ENCODE measurements at places on chromosomes 4 and X. TPM values are rescaled to one million over a fixed set of nuclear protein-coding genes. Genes with fewer than 3 reads are reported as not detected.
A peak's percentile ranks its signal among the peaks of the same experiment; 100 is the strongest.

Gene NMU
- total RNA-seq: 9.4 TPM

Gene RAB39B
- total RNA-seq: 20.9 TPM

Gene MYOZ2
- total RNA-seq: not detected

Gene CACNA1F
- total RNA-seq: 0.47 TPM

Gene TACC3
- 23.0 TPM for total RNA-seq

Gene AKAP14
- not detected for total RNA-seq

Gene ABCG2
- total RNA-seq: not detected

Gene UNC5C
- total RNA-seq: 41.2 TPM

Gene TRAPPC2
- total RNA-seq: 25.8 TPM

DNA sequence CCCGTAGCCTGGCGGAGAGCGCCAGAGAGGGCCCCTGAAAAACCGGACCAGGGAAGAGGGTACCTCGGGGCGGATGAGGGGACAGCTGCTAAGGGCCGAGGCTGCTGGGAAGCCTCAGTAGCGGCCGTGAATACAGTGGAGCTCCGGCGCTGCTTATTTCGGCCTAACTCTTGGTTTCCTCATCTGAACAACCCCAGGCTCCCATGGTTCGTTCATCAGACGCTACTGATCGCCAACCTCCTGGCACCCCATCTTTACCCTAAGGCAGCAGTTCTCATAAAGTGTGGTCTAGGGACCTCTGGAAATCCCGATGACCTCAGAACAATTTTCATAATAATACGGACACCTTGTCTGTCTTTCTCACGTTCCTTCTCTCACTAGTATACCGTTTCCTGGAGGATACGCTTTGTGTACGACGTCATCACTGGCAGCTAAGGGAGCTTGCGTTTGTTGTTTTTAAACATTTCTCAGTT lies 645 bp upstream of the RAB28 start:
- peaks cover 8% of the 10 kb centered on the region for H3K4me1 ChIP-seq
- peaks cover 4% of the 10 kb centered on the region for H3K36me3 ChIP-seq
- H3K4me3 ChIP-seq: peak overlapping the region; percentile 90
- H3K27ac ChIP-seq: peak overlapping the region; percentile 99

- peaks cover 9% of the 10 kb centered on the region for H3K4me1 ChIP-seq
- no peak overlapping the region for H3K27ac ChIP-seq
- DNase-seq: no peak
- H3K36me3 ChIP-seq: no peaks in the 10 kb centered on the region
- no peaks in the 10 kb centered on the region for H3K27me3 ChIP-seq
- H3K4me3 ChIP-seq: no peak overlapping the region
Observed at GRCh38 chr4:88854481-88854880, 156.9 kb upstream of the NAP1L5 start.

DNA sequence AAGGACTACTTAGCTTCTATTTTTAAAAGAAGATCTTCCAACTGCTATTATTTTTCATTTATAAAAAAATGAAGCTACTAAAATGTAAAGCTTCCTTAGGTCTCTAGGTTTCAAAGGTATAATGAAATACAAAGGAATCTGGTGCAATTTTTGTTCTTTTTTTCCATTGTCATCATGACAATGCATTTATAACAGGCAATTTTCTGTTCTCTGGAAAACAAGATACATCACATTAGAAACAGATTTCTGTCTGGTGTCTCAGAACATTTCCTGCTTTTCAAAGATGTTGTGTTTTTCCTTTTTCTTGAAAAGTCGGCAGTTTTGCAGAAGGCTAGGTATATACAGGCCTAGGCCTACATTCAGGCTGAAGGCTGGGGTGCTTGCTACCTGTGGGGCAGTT lies 63.6 kb upstream of the ATP8A1 start:
- peaks cover 5% of the 10 kb centered on the region for H3K36me3 ChIP-seq
- H3K4me3 ChIP-seq: no peak overlapping the region
- DNase-seq: no peak
- H3K4me1 ChIP-seq: peaks cover 5% of the 10 kb centered on the region
- no peak overlapping the region for H3K27ac ChIP-seq

GRCh38 chrX:108081110-108081509 lies 10.2 kb downstream of the PSMD10 start:
- H3K27ac ChIP-seq: no peak overlapping the region
- no peak for DNase-seq
- H3K4me3 ChIP-seq: no peak overlapping the region
- no peaks in the 10 kb centered on the region for H3K27me3 ChIP-seq
- H3K4me1 ChIP-seq: no peaks in the 10 kb centered on the region

GRCh38 chrX:137031517-137032340 lies 2.1 kb downstream of the GPR101 start:
- peak; percentile 49 for DNase-seq
- H3K4me1 ChIP-seq: peaks cover 2% of the 10 kb centered on the region
- no peak overlapping the region for H3K4me3 ChIP-seq
- peaks cover 5% of the 10 kb centered on the region for H3K36me3 ChIP-seq
- peaks cover 13% of the 10 kb centered on the region for H3K27me3 ChIP-seq
- no peak overlapping the region for H3K27ac ChIP-seq

GRCh38 chr4:173334891-173335752 lies 964 bp upstream of the HMGB2 start:
- H3K27me3 ChIP-seq: peaks cover 3% of the 10 kb centered on the region
- H3K4me3 ChIP-seq: peak overlapping the region; percentile 99
- no peaks in the 10 kb centered on the region for H3K36me3 ChIP-seq
- peak; percentile 71 for DNase-seq

DNA sequence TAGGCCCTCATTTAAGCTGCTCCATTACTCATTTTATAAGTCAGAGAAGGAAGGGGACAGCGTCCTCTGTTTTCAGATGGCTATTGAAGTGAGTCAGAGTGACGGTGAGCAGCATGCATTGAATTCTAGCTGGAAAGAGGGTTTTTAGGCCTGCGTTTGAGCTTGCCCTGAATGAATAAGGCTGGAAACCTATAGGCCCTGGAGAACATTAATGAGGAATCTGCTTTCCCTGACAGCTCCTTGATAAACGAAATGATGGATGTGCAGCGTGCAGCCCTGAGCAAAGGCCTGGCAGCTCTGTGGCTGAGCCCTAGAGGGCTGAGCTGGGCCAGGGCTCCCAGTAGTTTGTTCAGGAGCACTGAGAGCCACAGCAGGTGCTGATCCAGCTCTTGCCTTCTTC lies 33.4 kb downstream of the TBL1X start:
- no peaks in the 10 kb centered on the region for H3K4me1 ChIP-seq
- no peak overlapping the region for H3K4me3 ChIP-seq
- peaks cover 3% of the 10 kb centered on the region for H3K27me3 ChIP-seq
- no peaks in the 10 kb centered on the region for H3K36me3 ChIP-seq

DNA sequence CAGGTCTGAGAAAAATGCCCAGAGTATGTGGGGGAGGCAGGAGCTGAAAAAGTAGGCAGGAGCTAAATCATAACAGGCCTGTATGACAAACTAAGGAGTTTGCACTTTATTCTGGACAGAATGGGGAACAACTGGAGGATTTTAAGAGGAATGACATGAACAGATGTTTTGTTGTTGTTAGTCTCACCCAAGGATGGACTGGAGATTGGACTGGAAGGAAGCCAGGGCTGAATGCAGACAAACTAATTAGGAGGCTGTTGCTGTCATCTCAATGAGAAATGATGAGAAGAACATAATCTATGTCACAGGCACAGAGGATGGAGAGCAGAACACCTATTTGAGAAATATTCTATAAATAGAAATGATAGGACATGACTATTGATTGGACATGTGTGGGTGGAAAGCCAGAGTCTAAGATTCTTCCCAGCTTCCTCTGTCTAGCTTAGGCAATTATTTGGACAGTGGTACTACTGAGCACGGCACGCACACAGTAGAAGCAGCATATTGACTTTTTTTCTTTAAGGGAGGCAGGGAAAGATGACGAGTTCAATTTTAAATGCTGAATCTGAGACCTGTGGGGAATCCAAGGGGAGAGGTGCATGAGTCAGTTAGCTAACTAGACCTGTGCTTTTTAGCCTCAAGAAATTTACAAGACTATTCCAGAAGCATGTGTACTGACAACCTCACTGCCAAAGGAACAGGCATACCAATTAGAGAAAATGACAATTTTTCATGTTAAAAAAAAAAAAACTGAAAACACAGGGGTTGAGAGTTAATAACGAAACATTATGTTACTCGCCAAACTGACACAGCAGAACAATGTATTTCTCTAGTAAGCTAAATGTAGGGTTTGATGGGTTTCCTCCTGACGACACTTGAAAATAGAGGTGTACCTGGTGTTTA lies 963 bp upstream of the USO1 start:
- H3K27ac ChIP-seq: peak overlapping the region; percentile 98
- peaks cover 14% of the 10 kb centered on the region for H3K4me1 ChIP-seq
- no peak for DNase-seq
- peak overlapping the region; percentile 88 for H3K4me3 ChIP-seq
- H3K36me3 ChIP-seq: no peaks in the 10 kb centered on the region
- peaks cover 6% of the 10 kb centered on the region for H3K27me3 ChIP-seq

- H3K36me3 ChIP-seq: no peaks in the 10 kb centered on the region
- H3K4me1 ChIP-seq: peaks cover 3% of the 10 kb centered on the region
- DNase-seq: no peak
Observed at GRCh38 chrX:152844256-152844655, 13.4 kb downstream of the NSDHL start.

DNA sequence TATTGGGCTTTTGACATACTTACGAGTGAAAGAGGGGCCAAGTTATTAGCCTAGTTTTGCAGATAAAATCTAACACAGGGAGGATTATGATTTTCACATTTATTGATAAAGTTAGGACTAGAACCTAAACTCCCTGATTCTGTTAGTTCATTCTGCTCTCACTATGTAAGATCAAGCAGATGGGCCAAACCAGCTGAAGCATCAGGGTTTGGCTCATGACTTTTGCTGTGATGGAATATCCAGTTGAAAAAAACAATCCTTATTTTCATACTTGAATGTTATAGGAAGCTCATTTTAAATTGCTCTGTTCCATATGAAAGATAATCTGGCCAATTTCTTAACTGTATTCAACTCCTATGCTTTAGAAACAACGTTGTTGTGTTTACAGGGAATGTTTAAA lies 21.2 kb downstream of the SPRY1 start:
- H3K4me3 ChIP-seq: no peak overlapping the region
- no peak overlapping the region for H3K27ac ChIP-seq
- H3K4me1 ChIP-seq: peaks cover 10% of the 10 kb centered on the region
- DNase-seq: no peak
- H3K36me3 ChIP-seq: no peaks in the 10 kb centered on the region

DNA sequence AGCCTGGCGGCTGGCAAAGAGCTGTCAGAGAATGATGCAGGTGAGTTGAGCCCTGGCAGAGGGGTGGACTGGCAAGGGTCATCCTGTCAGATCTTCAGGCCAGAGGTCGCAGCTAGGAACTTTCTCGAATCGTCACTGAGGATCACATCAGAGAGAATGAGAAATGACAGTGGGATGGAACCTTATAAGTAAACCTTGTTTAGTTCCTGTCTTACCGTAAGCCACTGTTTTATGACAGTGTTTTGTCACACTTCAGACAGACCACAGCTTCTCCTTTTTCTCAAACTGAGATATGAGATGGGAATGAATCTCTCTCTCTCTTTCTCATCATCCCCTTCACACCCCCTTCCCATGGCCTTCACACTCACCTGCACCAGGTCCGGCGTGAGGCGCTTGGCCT lies 9.3 kb downstream of the DIPK2B start:
- DNase-seq: no peak
- no peak overlapping the region for H3K27ac ChIP-seq
- H3K4me1 ChIP-seq: peaks cover 2% of the 10 kb centered on the region
- H3K4me3 ChIP-seq: no peak overlapping the region
- H3K27me3 ChIP-seq: peaks cover 2% of the 10 kb centered on the region

DNA sequence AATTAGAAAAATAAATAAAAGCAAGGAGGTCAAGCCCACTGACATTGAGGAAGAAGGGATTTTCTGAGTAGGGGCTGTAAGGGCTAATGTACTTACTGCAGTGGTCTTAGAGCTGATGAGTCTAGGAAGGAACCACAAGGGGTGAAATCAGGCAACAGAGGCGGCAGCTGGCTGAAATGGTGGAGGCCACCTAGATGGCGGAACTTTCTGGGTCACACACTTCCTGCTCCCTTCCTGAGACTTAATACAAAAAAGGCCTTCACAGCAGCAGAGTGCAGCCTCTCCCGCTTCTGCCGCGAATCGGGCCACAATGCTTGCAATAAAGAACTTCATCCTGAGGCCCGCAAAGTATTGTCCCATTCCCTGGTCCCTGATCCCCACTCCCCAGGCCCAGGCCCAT lies 15.4 kb downstream of the SNX12 start:
- no peak for DNase-seq
- no peaks in the 10 kb centered on the region for H3K36me3 ChIP-seq
- H3K4me1 ChIP-seq: peaks cover 4% of the 10 kb centered on the region
- H3K27ac ChIP-seq: no peak overlapping the region
- H3K4me3 ChIP-seq: no peak overlapping the region

- H3K36me3 ChIP-seq: no peaks in the 10 kb centered on the region
- no peak overlapping the region for H3K4me3 ChIP-seq
- H3K4me1 ChIP-seq: no peaks in the 10 kb centered on the region
- H3K27ac ChIP-seq: no peak overlapping the region
- no peaks in the 10 kb centered on the region for H3K27me3 ChIP-seq
- DNase-seq: no peak
Observed at GRCh38 chrX:55240788-55241340, 20.7 kb downstream of the PAGE5 start.

- H3K27me3 ChIP-seq: peaks cover 4% of the 10 kb centered on the region
- H3K36me3 ChIP-seq: no peaks in the 10 kb centered on the region
- H3K27ac ChIP-seq: no peak overlapping the region
- DNase-seq: peak; percentile 38
Observed at GRCh38 chr4:1567808-1568581, 116.1 kb downstream of the FAM53A start.

DNA sequence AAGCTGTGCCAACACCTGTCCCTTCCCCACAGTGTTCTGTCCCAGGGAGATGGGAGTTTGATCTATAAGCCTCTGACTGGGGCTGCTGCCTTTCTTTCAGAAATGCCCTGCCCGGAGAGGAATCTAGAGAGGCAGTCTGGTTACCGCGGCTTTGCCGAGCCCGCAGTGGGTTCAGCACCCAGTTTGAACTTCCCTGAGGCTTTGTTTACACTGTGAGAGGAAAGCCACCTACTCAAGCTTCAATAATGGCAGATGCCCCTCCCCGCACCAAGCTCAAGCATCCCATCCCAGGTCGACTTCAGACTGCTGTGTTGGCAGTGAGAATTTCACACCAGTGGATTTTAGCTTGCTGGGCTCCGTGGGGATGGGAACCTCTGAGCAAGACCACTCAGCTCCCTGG lies 33.3 kb upstream of the ARSJ start:
- no peak for DNase-seq
- H3K27me3 ChIP-seq: no peaks in the 10 kb centered on the region
- H3K36me3 ChIP-seq: peaks cover 7% of the 10 kb centered on the region
- H3K27ac ChIP-seq: no peak overlapping the region
- no peaks in the 10 kb centered on the region for H3K4me1 ChIP-seq
- H3K4me3 ChIP-seq: no peak overlapping the region

- no peak within 1 kb of the TSS for H3K4me3 ChIP-seq
- no peaks in the 10 kb centered on the region for H3K36me3 ChIP-seq
- H3K4me1 ChIP-seq: no peaks in the 10 kb centered on the region
- DNase-seq: no peak
Observed at GRCh38 chr4:71338846-71339593, at the start of gene SLC4A4. Gene SLC4A4, plus strand, starts transcription at chr4:71339020.

GRCh38 chrX:10577853-10578252 lies 42.5 kb downstream of the MID1 start:
- H3K36me3 ChIP-seq: no peaks in the 10 kb centered on the region
- peaks cover 3% of the 10 kb centered on the region for H3K27me3 ChIP-seq
- DNase-seq: no peak
- no peak overlapping the region for H3K27ac ChIP-seq

- DNase-seq: peak; percentile 23
- no peaks in the 10 kb centered on the region for H3K36me3 ChIP-seq
- H3K4me1 ChIP-seq: peaks cover 10% of the 10 kb centered on the region
- peak overlapping the region; percentile 71 for H3K4me3 ChIP-seq
- peak overlapping the region; percentile 93 for H3K27ac ChIP-seq
Observed at GRCh38 chrX:11129534-11130105, 18.5 kb downstream of the HCCS start.

Measured in glutamatergic neuron (in vitro differentiated cells).